ENCODE measurements at places on chromosomes 4 and X.

DNA sequence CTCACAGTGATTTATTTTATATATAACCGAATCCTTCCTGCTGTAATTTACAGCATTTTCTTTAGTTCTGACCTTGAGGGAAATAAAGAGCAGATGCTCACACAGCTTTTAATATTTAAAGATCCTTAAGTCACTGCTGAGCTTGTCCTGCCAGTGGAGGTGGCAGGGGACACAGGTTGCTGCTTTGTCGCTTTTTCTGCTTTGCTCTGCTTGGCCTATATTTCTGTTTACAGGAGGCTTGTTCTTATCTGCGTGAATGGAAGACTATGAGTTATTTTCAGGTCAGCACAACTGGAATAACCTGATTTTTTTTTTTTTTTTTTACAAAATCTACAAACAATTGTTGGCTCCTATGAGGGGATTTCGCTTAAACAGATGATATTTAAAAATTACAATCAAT, 2.3 kb downstream of the TXK start:
- no peak for DNase-seq

DNA sequence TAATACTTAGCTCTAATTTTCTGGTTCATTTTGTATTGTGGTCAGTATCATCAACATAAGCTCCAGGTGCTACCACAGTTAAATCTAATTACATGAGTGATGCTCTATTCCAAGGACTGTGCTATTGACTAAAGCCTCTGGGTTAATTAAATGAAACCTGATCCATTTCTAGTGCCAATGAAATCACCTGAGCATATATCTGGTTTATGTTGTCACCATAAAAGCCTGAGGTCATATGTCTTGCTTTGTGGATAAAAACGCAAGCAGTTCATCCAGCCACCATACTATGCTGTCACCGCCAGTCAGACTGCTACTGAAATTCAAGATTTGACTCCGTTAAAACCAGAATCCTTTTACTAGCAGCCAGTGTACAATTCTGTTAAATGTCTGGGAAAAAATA, 64.2 kb upstream of the ZNF518B start:
- DNase-seq: no peak

GRCh38 chrX:43974100-43974475, 898 bp upstream of the NDP start:
- no peak for DNase-seq

DNA sequence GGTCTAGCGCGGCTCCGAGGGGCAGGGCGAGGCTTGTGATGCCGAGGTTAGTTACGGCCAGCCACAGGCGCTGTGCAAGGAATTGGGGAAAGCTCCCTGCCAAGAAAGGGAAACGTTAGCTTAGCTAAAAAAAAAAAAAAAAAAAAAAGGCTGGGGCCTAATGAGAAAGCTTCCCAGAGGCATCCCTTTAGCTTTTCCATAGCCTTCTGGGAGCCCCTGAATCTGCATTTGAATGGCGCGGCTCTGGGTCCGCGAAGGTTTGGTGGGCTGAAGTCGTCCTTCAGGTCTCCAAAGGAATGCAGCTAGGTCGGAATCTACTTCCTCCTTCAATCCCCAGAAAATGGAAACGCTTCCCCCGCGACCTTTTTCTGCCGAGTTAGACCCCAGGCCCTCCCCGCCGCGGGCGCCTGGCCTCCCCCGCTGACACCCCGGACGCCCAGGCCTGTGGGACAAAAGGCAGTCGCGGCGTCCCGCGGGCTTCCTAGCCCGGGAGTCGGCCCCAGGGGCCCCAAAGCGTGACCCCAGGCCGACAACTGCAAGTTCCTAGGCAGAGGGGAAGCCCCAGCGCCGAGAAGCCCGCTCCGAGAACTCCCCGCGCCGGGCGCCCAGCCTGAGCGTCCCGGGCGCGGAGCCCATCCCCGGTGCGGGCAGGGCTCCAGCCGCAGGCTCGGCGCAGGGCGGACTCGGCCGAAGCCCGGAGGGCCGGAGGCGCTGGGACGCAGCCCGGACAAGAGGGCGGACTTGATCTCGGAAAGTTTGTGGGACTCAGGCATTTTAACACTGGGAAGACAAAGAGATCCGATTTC, 605 bp upstream of the FAT1 start:
- DNase-seq: no peak

GRCh38 chr4:158133551-158133950, 39.3 kb downstream of the GASK1B start:
- DNase-seq: no peak

DNA sequence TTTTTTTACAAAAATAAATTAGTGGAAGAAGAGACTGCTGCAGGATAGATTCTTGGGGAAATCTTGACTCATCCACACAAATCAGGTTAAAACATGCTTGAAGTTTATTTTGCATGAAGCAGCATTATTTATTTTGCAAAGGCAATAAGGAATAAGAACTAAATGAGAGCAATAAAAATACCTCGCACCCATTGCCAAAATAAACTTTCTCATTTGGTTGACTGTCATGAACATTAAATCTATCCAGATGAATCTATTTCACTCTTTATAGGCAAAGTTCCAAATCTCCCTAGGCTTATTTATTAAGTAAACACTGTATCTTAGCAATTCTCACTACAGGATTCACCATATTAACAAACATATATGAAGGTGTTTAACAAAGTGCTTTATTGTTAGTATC, 58.9 kb downstream of the HOPX start:
- no peak for DNase-seq

DNA sequence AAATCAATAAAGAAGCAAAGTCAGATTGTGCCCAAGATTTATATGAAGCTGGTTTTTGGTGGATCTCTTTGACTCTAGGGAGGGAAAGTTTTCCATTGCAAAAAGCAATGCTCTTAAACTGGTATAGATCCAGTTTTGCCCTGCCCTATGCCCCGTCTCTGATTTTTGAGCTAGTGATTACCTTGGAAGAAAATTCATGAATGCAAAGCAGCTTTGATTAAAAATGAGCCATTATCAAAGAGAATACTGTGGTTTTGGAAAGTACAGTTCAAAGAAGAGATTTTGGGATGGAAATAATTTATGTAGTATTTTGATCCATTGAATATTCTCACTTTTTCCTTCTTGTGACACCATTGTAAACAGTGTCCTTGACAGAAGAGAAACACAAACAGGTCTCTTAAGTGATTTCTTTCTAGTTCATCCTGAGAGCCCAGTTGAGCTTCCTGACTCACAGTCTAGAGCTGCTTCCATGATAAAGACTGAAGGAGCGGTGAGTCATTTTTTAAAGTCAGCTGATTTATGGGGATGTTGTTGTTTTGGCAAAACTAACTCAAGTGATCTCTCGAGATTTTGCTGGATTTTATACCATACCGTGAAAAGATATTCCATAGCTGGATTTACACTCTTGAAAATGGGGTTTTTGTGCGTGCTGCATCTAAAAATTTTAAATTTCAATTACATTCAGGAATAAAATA, 76.7 kb downstream of the AFF1 start:
- DNase-seq: no peak

DNA sequence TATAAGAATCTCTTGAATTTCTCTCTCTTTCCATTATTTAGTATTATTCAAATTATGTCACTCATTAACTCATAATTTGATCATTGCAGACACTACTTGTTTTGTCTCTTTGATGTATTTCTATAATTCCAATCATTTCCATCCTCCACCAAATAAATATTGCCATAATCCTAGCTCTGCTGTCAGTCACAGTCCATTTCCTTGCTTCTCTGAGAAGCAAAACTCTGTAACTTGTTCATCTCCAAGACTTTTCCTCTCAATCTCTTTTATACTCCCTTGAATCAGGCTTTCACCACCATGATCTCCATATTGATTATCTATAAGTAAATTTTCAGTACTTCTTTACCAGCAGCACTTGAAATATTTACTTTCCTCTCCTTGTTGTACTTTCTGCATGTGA, 135.9 kb downstream of the SCLT1 start:
- DNase-seq: no peak

DNA sequence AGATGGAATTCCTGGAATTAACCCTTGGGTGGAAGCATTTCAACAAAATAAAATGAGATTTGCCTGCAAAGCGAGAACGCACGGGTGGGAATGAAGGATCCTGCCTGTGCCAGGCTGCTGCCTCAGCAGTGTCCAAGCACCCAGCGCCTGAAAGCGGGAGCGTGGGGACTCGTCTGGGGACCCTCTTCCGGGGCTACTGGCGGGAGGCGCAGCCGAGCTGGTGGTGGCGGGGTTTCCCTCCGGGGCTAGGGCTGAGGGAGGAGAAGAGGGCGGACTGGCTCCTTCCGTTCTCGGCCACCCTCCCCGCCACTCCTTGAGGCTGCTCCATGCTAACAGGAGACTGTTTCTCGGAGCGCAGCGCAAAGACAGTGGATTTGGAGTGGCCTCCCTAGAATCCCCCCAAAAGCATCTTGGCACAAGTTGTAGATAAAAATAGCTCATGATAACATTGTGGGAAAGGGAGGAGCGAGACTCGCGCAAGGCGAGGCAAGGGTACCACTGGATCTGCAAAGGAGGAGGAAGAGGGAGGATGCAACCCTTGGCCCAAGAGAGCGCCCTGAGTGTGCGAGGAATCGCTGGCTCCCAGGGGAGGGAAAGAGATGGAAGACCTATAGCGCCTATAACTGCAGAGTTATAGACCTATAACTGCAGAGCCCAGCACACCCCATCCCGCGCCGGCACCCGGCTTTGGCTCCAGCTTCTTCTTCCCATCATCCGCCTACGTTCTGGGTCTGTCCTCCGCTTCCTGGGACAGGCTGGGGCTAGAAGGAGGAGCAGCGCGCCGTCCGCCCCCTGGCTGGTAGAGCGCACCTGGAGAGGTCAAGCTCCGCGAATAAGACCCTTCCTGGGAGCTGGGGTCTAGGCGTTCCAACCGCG, 1.3 kb downstream of the HS3ST1 start:
- no peak for DNase-seq

DNA sequence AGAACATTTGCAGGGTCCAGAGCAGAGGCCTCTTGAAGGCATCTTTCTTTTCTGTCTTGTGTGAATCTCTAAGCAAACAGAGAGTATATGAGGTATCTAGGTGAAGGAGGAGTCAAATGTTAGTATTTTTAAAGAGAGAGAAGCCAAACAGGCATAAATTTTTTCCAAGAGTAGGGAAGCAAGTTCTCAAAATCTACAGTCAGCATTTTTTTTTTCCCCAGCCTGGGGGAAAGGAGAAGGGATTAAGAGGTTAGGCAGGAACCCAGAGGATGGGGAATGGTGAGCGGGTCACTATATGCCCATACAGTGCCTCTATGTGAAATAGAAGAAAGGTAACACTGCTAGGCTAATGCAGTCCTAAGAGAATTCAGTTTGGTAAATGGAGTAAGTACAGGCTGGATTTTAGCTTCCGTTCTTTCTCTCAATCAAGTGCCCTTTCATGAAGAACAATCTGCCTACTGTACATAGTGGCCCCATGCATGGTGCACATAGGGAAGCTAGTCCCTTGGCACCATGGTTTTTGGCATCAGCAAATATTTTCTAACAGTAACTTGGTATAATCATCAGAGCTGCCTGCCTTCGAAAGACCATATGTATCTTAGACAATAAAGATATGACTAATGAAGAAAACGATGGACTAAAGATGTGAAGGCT, 163.1 kb upstream of the MAB21L2 start:
- DNase-seq: no peak

- no peak for DNase-seq
Observed at GRCh38 chr4:40261231-40262076, 64.6 kb downstream of the RHOH start.

- DNase-seq: no peak
Observed at GRCh38 chrX:10117864-10118377, 38.9 kb upstream of the CLCN4 start.

- DNase-seq: no peak
Observed at GRCh38 chrX:41563876-41564275, 116.7 kb downstream of the NYX start.

DNA sequence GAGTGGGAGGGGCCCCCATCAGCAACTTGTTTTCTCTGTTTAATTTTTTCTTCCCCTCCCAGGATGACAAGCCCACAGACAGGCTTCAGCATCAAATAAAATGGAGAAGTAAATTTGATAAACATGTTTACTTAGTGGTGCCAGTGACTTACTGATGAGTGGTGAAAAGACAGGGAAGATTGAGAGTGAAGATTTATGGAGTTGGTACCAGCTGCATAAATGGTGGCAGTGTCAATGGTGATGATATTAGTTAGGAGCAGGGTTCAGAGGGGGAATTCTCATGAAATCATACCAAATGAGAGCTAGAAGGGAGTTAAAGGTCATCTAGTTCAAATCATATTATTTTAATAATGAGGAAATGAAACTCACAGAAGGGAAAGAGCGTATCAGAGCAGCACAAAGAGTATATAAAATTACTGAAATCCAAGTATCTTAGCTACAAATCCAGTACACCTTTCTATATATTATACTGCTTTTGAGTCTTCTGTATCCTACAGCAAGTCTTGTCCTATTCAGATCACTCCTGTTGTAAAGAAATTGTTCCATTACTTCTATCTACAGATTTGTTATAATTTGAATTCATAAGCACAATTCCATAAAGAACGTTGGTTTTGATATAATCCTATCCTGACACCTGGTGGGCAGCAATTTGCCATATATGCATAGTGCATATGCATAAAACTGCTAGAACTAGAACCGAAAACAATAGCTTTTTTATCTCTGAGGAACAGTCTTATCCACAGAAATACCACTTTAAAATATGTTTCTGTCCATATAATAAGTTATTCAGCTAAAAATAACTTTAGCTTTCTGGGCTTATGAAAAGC, 5.0 kb downstream of the P2RY10 start:
- DNase-seq: no peak

- no peak for DNase-seq
Observed at GRCh38 chr4:83503974-83504373, 19.1 kb upstream of the ABRAXAS1 start.

DNA sequence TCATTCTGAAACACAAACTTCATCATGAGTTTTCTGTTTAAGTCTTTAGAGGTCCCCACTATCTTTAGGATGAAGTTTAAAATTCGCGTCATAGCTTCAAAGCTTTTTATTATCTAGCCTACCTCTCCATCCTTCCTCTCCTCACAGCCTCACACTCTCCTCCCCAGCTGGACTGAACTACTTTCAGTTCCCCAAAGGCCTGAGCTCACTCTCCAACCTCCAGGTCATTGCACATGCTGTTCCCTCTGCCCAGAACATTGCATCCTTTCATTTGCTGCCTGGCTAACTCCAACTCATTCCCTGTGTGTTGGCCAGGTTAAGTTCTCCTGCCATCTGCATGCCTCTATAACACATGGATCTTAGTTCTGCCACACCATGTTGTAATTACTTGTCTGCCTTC, 2.9 kb upstream of the OTUD5 start:
- no peak for DNase-seq

DNA sequence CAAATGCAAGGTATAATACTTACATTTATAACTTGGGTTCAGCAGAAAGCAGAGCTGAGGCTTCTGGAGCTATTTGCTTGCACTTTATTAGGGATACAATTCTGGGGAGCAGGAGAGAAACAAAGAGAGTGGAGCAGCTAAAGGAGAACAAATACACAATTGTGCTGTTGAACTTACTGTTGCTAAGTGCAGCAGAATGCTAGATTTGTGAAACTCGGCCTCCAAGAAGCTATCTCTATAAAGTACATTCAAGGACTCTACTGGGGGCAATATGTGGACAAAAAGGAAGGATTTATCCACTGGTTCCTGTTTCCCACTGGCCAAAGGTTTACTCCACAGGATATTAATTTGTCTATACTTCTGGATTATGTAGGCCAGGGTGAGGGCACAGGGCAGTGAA, 86.8 kb downstream of the PPP1R2C start:
- no peak for DNase-seq

Measured in stimulated activated CD8-positive, alpha-beta memory T cell treated with anti-CD3 and anti-CD28 coated beads, Interleukin-15, amount 100 ng/mL, for 4 hours (primary cell).